ENCODE measurements at places on chromosomes 6 and 20.

DNA sequence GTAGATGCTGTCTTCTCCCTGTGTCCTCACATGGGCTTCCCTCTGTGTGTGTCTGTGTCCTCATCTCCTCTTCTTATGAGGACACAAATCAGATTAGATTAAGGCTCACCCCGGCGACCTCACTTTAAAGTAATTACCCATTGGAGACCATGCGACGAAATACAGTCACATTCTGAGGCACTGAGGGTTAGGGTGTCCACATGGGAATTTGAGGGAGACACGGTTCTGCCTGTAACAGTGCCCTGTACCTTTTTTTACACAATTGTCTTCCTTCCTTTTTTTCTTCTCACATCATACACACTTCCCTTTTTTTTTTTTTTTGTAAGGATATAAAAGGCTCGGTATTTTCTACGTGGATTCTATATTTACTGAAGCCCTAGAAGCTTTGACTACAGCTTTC lies 48.9 kb downstream of the DEK start:
- DNase-seq, result no peak

DNA sequence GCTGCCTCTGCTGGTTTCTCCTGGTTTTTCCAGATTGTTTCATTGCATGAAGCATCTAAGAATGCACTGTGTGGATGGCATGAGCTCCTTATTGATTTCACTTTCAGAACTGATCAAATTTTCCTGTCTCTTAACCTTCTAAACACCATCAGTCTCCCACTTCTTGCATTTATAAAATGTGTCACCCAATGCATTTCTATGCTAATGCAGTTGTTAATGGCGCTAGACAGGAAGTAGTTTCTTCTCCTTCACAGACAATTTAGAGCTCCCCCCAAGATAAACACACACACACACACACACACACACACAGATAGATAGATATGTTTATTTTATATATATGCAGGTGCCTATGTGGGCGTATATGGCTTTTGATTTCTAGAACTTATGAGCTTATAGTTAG lies 45.6 kb upstream of the FOXA2 start:
- DNase-seq, result no peak

GRCh38 chr6:54366667-54367327 lies 58.6 kb downstream of the TINAG start:
- DNase-seq, result no peak

DNA sequence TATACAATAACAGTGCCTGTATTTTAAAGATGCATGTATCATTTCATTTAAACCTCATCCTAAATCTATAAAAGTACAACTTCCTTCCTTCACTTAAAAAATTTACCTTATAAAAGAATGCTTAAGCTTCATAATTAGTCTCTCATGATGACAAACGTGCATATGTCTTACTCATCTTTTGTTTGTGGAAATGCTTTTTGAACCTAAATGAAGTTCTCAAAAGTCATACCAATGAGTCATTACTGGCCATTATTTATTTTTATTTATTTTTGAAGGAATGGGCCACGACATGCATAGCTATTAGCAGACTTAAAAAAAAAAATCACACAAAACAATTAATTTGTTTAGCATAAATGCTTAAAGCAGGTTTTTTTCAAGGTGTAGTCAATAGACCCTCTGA lies 3.7 kb downstream of the TFB1M start:
- no peak for DNase-seq

- DNase-seq, result no peak
Measured at GRCh38 chr6:3869284-3869631, 20.1 kb downstream of the FAM50B start.

DNA sequence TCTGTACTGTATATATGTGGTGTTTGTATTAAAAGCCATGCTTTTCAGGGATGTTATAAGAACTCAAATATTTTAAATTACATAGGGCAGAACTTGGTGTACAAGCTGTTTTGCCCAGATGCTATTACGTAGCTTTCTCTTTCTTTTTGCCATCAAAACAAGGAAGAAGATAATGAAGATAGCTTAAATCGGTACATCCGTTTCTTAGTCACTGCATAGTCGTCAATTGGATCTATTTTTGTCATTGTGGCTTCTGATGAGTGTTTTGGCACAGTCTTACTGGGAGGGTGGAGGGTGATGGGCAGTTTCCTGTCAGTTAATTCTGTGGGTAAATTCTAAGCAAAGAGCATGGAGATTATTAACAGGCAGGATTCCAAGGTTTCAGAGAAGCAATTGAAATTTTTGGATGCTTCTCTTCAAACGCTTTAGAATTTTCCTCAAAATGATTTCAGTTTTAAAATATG lies 649.1 kb upstream of the GJE1 start:
- DNase-seq, result peak; percentile 57

DNA sequence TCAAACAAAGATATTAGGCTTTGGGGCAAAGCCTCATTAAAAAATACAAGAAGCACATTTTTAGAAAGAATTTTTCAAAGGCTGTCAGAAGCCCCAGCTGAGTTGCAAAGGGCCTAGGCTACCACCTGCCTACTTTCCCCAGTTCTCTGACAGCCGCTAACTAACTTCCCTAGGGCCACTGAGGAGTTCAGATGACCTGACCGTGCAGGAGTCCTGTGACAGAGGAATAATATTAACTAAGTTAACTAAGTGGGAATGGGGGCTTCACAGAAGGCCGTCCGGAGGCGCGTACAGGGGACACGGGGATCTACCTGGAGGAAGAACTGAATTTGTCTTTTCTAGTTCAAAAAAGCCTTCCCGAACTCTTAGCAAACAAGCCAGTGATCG lies 884 bp downstream of the MCHR2 start:
- no peak for DNase-seq

- DNase-seq, result no peak
Measured at GRCh38 chr6:70270287-70271005, 32.4 kb downstream of the COL9A1 start.

- no peak for DNase-seq
Measured at GRCh38 chr6:84392261-84392660, 164.8 kb upstream of the CEP162 start.

- DNase-seq, result no peak
Measured at GRCh38 chr6:169370054-169370453, 116.4 kb upstream of the THBS2 start.

- no peak for DNase-seq
Measured at GRCh38 chr6:36285797-36286196, 15.9 kb downstream of the PNPLA1 start.

DNA sequence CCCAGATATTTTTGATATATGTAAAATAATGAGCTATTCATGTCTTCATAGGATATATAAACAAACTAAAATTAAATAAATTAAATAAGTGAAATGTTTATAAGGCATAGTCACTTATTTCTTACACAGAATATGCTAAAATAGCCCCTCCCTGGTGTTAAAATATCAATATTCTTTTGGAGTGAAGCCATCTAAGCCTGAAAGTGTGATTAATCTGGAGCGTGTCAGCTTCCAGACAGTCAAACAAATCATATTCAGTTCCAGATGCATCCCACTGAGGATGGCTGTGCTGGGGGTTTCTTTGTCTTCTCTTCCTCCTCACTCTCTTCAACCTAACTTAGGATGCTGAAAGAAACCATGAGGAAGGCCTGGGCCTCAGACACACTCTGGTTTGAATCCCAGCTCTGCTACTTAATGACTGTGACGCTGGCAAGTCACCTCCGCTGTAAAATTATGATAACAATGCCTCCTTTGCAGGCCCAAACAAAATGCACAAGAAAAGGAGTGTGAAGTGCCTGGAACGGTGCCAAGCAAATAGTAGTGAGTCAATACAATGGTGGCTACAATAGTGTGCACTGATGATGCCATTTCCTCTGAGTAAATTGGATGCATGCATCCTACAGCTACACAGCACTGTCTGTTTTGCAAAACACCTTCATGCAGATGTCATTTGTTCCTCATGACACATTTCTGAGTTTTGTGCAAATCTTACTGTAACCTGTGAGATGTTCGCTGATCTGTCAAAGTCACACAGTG lies 161.4 kb downstream of the FOXC1 start:
- peak; percentile 46 for DNase-seq

GRCh38 chr6:11822346-11822745 lies 43.7 kb upstream of the ADTRP start:
- DNase-seq, result no peak

DNA sequence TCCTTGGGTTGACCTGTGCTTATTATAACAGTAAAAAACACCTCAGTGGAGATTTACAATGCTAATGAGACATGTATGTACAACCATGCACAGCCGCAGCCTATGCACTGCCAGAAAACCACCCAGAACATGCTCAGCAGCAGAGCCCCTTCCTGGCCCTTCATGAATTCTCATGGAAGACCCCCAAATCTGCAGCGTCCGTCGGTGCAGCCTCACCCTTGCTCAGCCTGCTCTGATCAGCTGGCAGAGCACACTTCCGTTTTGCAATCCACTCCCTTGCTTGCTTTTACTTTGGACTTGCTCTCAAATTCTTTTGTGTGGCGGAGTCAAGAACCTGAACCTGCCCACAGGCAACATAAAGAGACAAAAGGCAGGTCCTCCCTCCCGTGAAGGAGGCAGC lies 378.2 kb upstream of the SULF2 start:
- no peak for DNase-seq

- no peak for DNase-seq
Measured at GRCh38 chr6:157228426-157229131, 94.7 kb downstream of the TMEM242 start.

DNA sequence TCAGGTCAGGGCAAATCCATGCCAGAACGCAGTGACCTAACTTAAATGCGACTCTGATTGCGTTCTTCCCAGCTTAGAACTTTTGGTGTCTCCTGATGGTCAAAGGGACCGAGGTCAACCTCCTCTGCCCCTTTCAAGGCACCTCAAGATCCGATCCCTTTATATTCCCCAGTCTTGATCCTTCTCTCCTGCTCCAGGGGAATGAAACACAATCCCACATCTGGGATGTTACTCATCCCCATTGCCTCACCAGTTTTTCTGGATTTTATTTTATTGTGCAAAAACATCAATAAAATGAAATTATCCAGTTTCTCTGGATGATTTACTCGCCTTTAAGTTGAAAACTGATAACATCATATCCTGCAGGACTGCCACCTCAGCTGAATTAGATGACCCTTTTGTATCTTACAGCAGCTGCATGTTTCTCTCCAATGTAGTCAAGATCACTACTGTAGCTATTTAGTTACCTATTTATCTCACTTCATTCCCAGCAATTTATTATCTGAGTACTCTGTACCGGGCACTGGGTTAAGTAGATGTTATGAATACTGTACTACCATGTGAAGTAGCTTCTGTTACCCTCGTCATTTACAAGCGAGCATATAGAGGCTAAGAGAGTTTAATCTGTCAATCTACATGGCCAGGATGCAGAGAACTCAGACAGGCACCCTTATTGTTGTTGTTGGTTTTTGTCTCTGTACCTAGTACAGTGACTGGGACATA lies 44.0 kb downstream of the IRAK1BP1 start:
- no peak for DNase-seq

- no peak for DNase-seq
Measured at GRCh38 chr6:151388236-151388635, 3.1 kb downstream of the ZBTB2 start.

GRCh38 chr6:159981403-159982245 lies 12.7 kb downstream of the IGF2R start:
- peak; percentile 55 for DNase-seq

GRCh38 chr6:84220809-84221409 lies 6.5 kb downstream of the CEP162 start:
- DNase-seq, result no peak

GRCh38 chr20:49400904-49401303 lies 81.6 kb downstream of the KCNB1 start:
- no peak for DNase-seq

DNA sequence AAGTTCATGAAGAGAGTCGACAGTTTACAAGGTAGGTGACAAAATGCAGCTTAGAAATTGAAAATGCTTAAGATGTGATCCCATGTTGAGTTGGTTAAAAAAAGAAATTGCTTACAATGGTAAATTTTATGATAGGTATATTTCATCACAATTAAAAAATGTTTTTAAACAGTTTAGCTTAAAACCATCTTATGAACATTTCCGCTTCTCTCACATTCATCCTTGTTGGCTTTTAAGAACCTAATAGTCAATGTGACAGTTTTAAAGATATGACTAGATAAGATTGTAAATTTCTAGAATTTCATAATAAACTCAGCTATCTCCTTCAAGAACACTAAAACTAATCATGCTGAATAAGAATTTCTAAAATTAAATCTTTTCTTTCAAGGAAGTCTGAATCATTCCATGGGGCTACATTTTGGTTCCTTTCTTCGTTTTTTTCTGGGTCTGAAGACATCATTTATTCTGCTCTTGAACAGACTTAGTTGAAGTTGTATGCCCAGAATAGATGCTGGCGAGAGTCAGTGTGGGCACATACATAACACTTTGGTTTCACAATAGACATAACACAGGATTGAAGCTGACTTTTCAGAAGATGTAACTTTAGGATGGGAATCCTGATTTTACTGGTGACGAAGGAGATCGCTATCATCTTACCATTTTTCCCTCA lies 35.9 kb upstream of the LTV1 start:
- DNase-seq, result no peak

DNA sequence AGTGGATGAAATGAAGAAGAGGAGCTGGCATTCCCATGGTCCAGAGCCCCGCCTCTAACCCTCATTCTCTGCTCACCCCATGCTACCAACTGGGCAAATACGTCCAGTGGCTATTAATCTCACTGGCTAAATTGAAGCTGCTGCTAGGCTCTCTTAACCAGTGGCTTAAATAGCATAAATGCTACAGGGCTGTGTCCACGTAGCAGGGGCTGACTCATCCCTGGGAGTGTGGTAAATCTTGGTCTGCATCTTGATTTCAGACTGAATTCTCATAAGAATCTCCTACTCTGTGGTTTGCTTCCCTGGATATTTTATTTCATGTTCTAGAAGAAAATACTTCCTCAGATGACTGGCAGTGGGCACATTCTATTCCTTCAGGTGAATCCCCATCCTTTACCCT lies 193.1 kb upstream of the ARG1 start:
- DNase-seq, result no peak

GRCh38 chr6:32149932-32150870 lies 1.5 kb downstream of the PRRT1 start:
- no peak for DNase-seq

DNA sequence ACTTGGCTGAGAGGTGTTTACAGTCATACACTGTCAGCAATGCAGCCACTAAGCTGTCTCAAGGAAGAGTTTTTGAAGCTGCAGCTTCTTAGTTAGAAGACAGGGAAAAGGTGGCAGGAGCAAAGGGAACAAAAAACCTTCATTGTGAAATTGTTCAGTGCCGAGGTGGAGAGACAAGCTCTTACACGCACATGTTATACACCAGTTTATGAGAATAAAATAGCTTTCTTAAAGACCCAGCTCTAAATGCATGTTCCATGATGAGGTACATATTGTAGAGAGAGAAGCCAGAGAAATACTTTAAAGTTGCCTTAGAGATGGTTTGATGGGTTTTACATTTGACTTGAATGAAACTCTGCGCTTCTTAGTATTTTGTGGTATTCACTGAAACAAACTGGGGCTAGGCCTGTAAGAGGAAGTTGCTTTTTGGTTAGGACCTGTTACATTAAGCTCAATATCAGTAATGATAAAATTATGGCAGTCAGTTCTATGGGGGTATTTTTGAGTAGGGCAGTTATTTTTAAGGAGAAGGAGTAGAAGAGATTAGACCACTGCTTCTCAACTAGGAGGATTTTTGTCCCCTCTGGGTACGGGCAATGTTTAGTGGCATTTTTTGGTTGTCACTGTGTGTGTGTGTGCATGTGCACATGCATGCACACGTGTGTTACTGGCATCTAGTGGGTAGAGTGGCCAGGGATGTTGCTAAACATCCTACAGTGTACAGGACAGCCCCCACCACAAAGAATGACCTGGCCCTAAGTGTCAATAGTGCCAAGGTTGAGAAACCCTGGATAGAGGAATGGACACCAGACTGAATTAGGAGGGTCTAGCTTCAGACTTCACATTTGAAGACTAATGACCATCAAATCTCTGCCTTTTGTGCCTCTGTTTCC lies 9.8 kb downstream of the NEDD9 start:
- no peak for DNase-seq

- no peak for DNase-seq
Measured at GRCh38 chr6:1481286-1481685, 91.9 kb downstream of the FOXF2 start.

Data from stimulated activated CD4-positive, alpha-beta T cell treated with anti-CD3 and anti-CD28 coated beads, Interleukin-15, amount 100 ng/mL, for 24 hours (primary cell).